ENCODE measurements at places on chromosomes 6 and 20. TPM values are rescaled to one million over a fixed set of nuclear protein-coding genes. Genes with fewer than 3 reads are reported as not detected.

DNA sequence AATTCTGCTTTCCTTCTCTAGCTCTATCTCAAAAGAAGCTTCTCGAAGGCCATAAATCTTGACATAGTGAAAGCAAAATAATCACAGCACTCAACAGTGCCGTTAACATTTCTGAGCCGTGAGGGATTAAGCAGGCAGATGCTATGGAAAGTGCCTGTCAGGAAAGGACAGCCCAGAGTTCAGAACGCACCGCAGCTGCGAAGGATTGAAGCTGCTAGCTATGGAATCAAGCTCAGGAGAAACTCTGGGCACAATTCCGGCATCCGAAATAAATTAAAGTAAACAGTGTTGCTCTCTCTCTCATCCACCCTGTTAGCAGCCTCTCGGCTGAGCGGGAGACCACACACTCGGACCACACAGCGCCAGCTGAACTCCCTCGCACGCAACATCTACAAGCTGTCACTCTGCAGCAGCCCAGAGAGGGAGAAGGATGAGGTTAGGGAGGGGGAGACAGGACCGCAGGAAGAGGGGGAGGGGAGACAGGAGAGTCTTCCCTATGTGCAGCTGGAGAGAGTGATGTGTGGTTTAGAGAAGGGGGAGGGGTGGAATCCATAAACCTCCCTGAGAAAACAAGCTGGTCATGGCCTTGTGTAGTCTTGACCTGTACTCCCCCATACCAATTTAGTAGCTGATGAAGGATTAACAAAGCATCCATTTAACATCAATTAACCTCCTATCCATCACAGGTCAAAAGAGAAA, 9.0 kb downstream of the EXOC2 start:
- DNase-seq, result peak; percentile 70

DNA sequence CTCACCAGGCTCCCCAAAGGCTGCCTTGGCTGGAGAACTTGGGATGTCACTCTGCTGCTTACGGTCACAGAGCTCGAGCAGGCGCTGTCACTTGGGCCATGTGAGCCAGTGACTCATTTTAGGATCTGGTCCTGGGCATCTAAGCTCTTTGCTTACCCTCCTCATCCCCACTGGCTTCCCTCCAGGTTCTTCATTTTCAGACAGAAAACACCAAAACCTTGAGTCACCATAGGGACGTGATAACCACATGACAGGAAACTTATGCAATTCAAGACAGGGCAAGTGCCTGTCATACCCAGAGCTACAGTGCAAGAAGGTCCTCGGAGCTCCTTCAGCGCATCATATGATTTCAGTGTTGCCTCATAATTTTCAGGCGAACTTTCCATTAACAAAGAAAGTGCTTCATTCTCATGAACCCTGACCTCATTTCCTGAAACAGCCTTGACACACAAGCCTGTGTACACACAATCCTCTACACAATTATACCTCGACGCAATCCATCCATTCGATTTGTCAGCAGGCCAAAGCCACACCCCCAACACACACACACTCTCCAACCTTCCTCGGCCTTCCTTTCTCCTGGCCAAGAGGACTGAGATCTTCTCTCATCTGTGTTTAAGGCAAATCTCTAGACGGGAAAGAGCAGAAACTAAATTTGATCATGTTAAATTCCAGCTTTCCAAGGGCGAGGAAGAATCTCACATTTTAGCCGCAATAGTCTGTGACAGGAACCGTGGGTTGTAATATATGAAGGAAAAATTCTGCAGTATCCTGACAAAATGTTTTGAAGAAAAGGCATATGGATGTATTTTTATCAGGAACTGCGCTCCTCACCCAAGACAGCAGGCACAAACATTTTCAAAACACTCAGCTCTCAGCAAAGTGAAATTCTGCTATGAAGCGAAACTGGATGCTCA, 25.3 kb downstream of the TBC1D7 start:
- no peak for DNase-seq

DNA sequence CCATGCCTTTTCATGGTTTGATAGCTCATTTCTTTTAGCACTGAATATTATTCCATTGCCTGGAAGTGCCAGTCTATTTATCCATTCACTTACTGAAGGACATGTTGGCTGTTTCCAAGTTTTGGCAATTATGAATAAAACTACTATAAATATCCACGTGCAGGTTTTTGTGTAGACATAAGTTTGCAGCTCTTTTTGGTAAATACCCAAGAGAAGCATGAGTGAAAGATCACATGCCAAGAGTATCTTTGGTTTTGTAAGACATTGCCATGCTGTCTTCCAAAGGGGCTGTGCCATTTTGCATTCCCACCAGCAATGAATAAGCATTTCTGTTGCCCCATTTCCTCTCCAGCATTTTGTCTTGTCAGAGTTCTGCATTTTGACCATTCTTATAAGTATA, 120.9 kb downstream of the MANEA start:
- no peak for DNase-seq

ARID1B gene
- 75.5 TPM for polyA plus RNA-seq

DNA sequence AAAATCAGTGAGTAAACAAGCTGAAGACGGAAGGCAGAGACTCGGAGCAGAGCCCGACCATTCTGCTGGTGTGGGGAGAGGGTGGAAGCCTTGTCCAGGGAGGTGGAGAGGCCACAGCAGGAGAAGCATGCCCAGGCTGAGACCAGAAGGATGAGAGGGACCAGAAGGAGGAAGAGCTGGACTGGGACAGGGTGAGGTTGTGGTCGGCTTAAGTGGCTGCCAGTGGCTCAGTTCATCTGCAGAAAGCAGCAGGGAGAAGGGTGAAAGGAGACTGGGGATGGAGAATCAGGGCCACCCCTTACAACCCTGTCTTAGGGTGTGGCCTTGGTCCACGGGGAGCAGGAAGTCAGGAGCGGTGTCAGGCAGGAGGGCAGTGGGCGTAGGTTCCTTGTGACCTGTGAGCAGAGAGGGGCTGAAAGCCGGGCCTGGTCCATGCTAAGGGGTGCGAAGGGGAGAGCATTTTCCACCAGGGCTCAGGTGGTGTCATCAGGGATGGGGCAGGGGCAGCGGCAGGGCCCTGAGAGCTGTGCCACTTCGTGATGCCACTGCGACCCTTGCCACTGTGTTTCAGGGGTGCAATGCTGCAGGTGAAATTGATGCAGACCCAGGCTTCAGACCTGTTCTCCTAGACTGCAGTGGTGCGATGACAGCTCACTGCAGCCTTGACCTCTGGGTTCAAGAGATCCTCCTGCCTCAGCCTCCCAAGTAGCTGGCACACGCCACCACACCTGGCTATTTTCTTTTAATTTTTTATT, 81.1 kb downstream of the TTLL2 start:
- no peak for DNase-seq

TRDN gene
- 2.7 TPM for polyA plus RNA-seq

GRCh38 chr6:118580585-118581419, 32.7 kb downstream of the PLN start:
- DNase-seq, result peak; percentile 27

SLC22A3 gene
- polyA plus RNA-seq, result 4.3 TPM

DNA sequence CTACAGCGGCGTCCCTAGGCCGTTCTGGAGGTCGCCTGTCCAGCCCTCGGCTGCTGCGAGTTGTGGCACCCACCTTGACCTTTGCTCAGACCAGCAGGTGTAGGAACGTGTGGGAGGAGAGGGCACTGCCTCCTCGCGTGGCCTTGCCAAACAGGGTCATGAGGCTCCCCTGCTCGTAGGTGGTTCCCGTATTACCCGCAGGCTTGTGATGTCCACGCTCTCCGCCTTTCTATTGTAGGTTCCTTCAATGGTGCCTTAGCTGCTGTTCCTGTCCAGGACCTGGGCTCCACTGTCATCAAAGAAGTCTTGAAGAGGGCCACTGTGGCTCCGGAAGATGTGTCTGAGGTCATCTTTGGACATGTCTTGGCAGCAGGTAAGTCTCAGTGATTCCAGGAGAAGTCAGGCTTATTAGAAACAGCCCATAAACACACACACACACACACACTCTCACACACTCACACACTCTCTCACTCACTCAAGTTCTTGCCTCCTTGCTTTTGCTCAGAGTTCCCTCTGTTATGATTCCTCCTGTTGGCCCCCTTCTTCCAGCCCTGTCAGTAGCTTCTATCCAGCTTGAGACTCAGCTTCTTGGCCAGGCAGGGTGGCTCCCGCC, 942 bp downstream of the ACAT2 start:
- no peak for DNase-seq

- DNase-seq, result no peak
Measured at GRCh38 chr6:35273822-35274559, 14.5 kb downstream of the ZNF76 start.

DNA sequence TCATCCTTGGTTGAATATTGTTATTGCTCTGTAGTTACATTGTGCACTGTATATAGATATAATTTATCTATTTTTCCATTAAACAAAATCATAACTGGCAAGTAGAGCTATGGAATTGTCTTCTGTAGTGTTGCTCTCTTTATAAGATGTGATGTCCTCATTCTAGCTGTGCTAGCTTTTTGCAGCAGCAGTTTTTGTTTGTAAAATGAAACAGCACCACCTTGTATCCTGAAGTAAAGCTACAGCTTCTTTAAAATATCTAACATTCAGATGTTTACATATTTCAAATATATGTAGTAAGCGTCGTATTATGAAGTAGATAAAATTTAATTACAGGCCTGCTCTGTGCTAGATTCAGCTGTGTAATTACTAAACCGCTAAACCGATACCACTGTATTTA, 328.8 kb upstream of the MANEA start:
- no peak for DNase-seq

GRCh38 chr6:154543628-154544027, 33.1 kb upstream of the CNKSR3 start:
- DNase-seq, result no peak

DNA sequence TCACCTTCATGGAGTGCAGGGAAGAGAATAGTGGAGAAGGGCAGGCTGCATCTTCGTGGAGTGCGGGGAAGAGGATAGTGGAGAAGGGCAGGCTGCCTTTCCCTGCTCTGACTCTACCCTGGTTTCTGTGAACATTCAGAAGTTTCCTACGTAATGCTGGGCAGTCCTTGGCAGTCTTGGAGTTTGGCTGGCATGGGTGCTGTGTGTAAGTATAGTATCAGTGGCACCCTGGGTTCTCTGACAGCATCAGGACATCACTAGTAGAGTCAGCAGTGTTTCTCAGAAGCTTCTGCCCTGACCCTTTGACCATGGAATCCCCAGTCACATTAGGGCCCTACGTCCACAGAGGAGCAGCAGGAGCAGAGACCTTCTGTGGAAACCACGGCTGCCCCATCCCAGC, 352.9 kb downstream of the NRN1 start:
- DNase-seq, result no peak

DNA sequence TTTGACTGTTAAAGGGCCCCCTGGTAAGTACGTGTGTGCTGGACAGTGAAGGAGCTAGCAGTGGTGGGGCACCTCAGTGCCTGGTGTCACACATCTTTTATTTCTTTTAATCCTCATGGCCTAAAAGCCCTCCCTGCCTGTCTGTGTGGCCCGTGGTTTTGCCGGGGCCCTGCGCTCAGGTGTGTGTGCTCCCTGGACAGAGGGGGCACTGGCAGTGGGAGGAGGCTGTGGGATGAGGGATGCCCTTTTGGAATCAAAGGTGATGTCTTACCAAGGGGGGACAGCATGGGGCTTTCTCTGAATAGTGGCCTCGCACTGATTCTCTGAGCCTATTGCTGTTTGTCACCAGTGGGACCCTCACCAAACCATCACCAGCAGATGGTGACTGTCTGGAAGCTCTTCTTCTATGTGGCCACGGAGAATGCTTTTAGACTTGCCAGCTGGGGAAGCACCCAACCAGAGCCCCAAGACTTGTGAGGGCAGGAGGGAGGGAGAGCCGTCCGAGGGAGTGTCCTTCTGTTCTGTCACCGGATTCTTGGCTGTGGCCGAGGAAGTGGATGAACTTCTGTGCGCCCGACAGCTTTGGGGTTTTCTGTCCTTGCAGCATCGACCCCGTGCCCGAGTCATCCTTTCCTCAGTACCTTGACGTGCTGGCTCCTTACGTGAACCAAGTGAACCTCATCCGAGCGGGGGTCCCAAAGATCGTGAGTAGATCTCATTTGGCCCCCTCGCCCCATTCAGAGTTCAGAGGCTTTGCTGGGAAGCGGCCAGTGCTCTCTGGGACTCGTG, 18.1 kb downstream of the PNLDC1 start:
- DNase-seq, result no peak

SLC16A10 gene
- polyA plus RNA-seq, result 24.4 TPM

GSTA2 gene
- 0.22 TPM for polyA plus RNA-seq

RSPO4 gene
- polyA plus RNA-seq, result 1.0 TPM

PSORS1C1 gene
- 0.14 TPM for polyA plus RNA-seq

DNA sequence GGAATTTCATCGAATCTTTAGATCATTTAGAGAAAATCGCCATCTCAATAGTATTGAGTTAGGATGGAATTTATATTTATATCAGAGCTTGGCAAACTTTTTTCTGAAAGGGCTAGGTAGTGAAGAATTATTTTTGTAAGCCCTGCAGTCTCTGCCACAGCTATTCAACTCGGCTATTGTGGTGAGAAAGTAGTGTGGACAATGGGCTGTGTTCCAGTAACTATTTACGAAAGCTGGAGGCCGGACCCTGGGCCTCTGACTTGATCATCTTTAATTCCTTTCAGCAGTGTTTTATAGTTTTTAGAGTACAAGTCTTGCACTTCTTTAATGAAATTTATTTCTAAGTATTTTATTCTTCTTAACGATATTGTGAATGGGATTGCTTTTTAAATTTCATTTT, 201.5 kb downstream of the FARS2 start:
- no peak for DNase-seq

GRCh38 chr6:3664625-3665041, 86.9 kb downstream of the PXDC1 start:
- peak; percentile 45 for DNase-seq

DNA sequence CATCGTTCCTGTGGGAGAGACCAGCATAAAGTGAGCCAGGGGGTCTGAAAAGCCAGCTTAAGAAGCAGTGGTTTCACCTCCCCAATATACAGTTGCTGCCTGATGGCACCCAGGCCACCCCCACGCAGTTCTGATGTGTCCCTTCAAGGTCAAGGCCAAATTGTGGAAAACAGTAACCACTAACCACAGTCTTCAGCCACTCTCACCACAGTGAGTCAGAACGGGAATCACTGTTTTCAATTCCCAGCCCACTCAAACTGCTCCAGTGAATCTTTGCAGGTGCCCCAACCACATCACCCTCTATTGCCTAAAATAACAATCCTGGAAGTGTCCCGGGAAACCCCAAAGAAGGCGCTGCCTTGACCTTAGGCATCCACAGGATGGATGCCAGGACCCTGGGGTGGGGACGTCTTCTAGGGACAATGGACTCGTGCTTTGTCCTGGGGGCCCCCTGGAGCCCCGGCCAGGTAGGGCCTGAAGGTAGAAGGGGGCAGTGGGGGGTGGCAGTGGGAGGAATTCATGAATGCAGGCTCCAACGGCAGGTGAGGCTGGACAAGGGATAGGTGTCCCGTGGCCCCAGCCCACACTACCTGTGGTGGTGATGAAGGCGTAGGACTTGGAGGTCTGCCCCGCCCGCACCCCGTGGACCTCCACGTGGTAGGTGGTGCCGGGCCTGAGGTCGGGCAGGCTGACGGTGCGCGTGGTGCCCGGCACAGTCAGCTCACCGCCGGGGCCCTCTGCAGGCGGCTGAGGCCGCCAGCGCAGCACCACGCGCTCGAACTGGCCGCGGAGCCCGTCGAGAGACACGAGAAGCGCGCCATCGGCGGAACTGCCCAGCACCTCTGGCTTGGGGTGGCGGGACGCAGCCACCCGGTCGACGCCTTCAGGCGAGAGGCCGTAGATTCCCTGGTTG, 22.2 kb downstream of the TNXB start:
- no peak for DNase-seq

GRCh38 chr6:70112716-70113115, 190.2 kb downstream of the COL9A1 start:
- no peak for DNase-seq

MDFI gene
- 35.3 TPM for polyA plus RNA-seq

- no peak for DNase-seq
Measured at GRCh38 chr6:80480421-80481157, 374.1 kb downstream of the BCKDHB start.

ERVFRD-1 gene
- polyA plus RNA-seq, result 0.22 TPM

FGD2 gene
- 1.3 TPM for polyA plus RNA-seq

MAFB gene
- 115 TPM for polyA plus RNA-seq

C6orf15 gene
- not detected for polyA plus RNA-seq

Data from right renal cortex interstitium (tissue), 3 donors.